NCI-H774 (cell line): ENCODE measurements at places on chromosomes 7 and 10.

GRCh38 chr7:133562621-133563020, 309.7 kb downstream of the EXOC4 start:
- DNase-seq = no peak

DNA sequence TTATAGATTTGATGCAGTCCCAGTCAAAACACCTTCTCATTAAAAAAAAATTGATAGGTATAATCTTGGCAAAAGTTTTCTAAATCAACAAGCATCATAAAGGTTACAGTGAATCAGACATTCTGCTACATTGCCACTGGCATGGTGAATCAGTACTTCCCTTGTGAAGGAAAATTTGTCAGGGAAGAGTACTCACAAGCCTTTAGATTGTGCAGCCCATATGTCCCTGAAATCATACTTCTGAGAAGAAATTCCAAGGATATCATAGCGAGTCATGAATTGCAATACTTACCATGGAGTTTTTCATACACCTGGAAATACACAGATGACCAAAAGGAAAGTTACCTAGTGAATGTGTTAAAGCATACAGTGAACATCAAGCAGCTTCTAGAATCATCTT, 17.2 kb downstream of the VSTM2A start:
- DNase-seq = no peak

GRCh38 chr10:128575761-128576160, 449.5 kb upstream of the MKI67 start:
- DNase-seq = no peak

GRCh38 chr10:49099046-49099445, 16.3 kb downstream of the VSTM4 start:
- DNase-seq = no peak

GRCh38 chr10:13184276-13184675, 22.9 kb downstream of the MCM10 start:
- DNase-seq = no peak

- no peak for DNase-seq
Measured at GRCh38 chr7:94512735-94513564, 3.3 kb downstream of the CASD1 start.

- DNase-seq = no peak
Measured at GRCh38 chr7:83610649-83611304, 38.2 kb downstream of the SEMA3E start.

DNA sequence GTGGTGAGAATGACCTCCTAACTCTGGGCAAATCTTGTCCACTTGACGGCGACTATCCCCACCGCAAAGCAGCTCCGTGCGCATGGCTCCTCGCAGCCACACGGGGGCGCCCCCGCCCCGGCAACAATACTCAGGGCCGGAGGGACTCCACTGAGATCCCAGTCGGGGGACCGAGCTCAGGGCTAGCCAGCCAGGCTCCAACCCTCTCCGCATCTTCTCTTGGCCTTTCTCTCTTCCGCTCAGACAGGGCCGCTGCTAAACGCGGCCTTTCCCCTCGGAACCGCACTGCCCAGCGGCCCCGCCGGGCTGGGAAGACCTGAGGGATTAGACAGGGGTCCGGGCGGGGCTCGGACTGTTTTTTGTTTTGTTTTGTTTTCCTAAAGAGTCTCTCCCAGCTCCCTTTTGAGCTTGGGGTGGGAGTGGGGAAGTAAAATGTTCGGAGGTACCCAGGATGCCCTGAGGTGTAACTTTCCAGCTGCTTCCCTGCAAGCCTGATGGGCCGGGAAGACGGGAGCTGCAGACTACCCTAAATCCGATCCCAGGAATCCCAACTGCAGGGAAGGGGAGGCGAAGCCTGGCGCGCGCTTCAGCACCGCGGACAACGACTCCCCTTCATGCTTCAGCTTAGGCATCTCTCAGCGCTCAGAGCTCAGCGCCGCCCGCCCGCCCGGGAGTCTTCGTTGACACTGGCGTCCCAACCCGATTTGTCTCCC, 2.7 kb downstream of the KCNIP2 start:
- peak; percentile 24 for DNase-seq

DNA sequence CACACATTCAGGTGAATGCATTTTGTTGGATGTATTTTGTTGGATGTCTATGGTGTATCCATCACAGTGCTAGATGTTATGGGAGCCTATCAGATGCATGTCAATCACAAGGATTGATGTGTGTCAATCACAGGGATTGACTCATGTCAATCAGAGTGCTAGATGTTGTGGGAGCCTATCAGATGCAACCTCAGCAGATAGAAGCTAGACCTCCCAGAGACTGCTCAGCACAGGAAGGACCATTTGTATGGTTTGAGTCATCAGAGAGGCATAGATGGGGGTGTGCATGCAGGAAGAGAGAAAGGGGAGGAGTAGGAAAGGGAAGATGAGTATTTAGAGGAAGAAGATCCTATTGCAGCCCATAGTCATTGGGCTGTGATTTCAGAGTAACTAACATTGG, 48.3 kb upstream of the PITRM1 start:
- no peak for DNase-seq

DNA sequence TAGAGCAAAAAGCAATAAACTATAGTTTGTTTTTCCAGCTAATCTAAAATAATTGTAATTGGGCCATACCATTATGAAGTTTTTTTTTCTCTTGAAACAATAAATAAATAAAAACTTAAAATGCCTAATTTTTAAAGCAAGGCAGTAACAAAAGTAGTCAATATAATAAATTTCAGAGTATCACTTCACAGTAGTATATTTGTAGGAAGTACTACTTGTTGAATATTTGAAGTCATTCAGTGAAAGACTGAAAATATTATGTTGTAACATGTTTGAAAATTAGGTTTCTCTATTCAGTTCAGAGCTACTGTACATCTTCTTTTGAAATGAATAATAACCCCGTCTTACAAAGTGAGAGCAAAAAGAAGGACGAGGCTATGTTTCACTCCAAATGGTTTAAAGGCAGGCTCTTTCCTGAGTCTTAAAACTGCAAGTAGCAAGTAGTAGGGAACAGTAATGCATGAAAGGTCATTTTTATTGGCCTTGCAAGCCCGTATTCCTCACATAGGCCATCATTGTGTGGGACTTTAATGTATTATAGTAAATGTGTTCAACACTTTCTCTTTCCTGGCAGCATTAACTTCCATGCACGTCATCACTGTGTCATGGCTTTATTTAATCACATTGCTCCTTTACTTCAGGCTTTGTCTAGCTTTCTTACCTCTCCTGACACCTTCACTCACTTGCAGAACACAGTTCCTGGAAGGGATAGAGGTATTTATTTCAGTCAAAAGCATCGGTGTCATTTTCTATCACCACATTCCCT, 141.4 kb downstream of the VTI1A start:
- DNase-seq = no peak

- DNase-seq = no peak
Measured at GRCh38 chr10:22319547-22319979, 1.3 kb upstream of the BMI1 start.

DNA sequence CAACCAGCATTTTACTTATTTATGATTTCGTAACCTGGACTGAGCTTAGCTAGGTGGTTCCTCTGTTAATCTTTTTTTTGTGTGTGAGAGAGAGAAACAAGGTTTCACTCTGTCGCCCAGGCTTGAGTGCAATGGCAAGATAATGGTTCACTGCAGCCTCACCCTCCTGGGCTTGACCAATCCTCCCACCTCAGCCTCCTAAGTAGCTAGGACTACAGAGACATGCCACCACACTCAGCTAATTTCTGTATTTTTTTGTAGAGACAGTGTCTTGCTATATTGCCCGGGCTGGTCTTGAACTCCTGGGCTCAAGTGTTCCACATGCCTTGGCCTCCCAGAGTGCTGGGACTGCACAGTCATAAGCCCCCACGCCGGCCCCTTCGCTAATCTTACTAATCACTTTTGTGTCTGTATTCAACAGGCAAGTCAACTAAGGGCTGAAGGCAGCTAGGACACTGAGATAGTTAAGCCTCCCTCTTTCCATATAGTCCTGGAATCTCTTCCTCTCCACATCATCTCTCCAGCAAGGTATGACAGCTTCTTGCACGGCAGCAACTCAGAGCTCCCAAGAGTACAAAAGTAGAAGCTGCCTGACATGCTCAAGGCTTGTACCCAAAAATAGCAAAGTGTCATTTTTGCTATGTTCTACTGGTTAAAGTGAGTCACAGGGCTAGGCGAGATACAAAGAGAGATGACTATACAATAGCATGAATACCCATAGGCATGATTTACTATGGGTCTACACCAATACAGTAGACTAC, 11.3 kb downstream of the KMT2C start:
- DNase-seq = no peak

DNA sequence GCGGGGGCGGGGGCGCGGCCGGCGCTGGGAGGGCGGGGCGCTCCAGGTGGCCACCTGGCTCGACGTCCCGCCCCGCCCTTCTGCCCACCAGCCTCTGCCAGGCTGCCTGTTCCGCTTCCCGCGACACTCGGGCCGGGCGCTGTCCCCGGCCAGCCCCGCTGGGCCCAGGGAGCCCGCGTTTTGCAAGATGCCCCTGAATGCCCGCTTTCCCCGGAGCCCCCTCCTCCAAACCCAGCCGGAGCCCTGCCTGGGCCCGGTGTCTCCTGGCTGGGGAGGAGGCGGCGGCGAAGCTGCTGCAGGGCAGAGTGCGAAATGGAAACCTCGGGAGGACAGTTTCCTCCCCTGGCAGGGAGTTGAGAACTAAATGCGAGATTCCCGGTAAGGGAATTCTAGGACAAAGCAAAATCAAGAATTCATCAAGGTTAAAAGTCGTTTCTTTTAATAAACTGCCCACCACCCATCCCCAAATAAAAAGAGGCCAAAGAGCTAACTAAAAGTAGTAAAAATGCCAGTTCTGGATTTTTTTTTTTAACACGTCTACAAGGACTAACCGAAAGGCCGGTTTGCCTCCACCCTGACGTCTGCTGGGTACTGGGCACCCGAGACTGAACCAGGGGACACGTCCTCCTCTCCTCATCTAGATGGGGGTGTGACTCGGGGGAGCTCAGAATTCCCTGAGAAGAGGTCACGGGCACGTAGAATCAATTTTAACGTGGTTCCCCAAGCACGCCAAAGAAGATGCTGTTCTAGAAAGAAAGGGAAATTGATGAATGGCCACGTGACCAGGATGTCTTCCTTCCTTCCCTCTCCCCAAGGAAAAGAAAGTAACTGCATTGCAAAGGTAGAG, 200.4 kb upstream of the NFE2L3 start:
- peak; percentile 60 for DNase-seq

- DNase-seq = no peak
Measured at GRCh38 chr10:12848439-12849173, 152.9 kb downstream of the CCDC3 start.

DNA sequence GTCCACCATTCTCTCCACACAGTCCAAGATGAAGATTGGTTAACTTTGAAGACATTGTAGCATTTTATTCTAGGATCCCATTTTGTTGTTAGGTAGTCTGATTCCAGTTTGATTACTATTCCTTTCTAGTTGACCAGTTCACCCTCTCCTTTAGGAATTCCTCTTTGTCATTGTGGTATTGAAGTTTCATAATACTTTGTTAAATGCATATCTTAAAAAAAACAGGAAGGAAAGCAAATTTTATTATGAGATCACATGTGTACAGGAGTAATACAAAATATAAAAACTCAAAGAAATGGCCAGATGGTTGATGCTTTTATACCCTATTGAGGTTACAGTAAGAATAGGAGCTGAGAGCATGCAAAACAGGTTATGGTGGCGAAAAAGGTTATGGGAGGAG, 15.5 kb upstream of the SEMA3C start:
- DNase-seq = no peak

DNA sequence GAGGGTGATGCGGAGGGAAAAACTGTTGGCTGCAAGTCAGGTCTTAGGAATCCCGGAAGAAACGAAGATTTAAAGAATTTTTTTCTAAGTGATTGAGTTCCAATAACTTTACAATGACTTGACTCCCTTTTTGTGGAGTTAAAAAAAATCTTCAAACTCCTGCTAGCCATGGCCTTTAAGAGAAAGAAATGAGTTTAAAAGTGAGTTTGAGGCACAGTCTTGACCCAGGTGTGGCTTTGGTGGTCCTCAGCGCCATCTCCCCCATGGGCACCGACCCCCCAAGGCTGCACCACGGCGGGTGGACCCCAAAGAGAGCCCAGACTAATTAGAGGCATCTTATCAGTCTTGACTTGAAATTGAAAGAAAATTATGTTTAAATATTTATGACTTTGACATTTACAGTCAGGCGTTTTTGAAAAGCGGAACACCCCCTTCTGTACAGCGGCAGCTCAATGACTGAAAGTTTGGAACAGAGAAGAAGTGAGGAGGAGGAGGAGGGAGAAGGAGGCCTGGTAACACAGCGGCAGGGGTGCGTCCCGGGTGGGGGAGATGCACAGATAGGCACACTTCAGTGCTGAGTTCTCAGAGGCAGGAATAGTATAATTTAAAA, 349.6 kb downstream of the DNAJB6 start:
- DNase-seq = no peak

- DNase-seq = no peak
Measured at GRCh38 chr10:108684431-108684830, 1238.9 kb downstream of the XPNPEP1 start.

- DNase-seq = no peak
Measured at GRCh38 chr7:138698281-138698680, 2.9 kb downstream of the SVOPL start.

- DNase-seq = no peak
Measured at GRCh38 chr10:126496771-126497545, 108.7 kb upstream of the ADAM12 start.

- no peak for DNase-seq
Measured at GRCh38 chr10:100033766-100034418, 24.1 kb upstream of the DNMBP start.

DNA sequence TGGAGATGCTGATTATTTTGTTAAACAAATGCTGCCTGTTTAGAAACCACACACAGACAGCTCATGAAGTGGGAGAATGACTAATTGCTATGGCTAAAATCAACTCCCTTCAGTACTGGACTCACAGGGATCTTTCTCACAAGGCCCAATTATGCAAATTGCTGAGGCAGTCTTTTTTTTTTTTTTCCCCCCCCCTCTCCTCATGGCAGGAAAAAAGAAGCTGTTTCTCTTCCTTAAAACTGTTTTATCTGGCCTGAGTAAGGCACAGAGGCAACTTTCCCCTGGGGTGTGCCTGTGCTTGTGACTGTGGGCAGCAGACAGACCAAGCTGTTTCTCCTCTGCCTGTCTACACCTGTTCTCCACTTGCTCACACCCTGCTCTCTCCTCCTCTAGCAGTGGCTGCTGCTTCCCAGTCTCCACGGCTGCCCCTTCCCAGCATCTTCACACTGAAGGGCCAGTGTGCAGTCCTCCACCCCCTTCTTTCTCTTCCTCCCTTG, 65.4 kb upstream of the STEAP1B start:
- DNase-seq = no peak
